Neural progenitor cell (in vitro differentiated cells): ENCODE measurements at places on chromosomes 11 and 22.

DNA sequence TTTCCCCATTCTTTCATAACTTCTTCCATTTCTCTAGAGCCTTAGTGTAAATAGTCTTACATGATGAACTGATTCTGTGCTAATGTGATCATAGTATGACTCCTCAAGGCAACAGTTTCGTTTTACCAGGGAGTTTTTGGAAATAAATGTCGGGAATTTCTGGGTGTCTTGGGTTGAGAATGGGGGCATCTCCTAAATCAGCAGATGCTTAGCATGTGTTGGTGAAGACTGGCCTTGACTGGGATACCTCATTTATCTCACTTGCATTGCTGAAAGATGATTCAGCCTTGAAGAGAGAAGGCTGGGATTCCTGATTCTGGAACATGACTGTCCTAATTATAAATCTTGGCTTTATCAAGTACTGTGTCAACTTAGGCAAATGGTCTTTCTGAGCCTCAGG is 115.7 kb upstream of the C11orf87 start:
- no peak for DNase-seq

DNA sequence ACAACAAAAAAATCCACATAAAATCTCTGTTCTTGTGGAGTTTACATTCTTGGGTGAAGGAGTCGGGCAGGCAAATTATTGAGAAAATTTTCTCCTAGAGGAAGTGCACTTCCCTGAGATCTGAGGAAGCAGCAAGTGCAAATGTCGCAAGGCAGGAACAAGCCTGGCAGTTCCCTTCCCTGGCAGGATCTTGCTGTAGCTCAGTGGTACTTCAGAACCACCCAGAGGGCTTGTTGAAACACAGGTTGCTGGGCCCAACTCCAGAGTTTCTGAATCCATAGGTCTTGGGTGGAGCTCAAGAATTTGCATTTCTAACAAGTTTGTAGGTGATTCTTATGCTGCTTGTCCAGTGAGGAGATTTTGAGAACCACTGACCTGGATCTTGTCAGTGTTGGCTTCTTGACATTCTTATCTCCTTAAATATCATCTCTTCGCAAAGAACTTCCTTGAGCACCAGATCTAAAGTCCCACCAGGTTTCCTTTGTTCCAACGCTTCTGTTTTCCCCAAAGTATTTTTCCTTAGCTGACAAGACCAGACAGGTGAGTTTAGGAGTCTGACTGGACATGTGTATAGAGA is 9.6 kb downstream of the QSER1 start:
- no peak for DNase-seq

GRCh38 chr11:120828847-120829246 is 195.1 kb upstream of the TBCEL start:
- DNase-seq = no peak

DNA sequence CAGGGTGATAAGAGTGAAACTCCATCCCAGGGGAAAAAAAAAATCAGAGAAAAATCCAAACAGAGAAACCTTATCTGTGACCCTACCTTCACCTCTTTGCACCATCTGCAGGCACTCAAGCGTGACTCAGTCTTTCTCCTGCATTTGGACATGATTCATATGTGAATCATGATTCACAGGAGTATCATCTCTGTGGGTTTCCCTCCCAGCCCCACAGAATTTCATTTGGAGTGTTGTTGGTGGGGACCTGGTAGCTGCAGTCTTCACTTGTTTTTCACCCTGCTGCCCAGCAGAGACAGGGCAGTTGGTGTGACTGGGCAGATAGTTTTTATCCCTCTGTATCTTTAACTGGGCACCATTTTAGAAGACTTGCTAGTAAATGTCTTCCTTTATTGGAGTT is 75.7 kb downstream of the DEPDC5 start:
- DNase-seq = no peak
